ENCODE measurements at places on chromosomes 1 and 21.

DNA sequence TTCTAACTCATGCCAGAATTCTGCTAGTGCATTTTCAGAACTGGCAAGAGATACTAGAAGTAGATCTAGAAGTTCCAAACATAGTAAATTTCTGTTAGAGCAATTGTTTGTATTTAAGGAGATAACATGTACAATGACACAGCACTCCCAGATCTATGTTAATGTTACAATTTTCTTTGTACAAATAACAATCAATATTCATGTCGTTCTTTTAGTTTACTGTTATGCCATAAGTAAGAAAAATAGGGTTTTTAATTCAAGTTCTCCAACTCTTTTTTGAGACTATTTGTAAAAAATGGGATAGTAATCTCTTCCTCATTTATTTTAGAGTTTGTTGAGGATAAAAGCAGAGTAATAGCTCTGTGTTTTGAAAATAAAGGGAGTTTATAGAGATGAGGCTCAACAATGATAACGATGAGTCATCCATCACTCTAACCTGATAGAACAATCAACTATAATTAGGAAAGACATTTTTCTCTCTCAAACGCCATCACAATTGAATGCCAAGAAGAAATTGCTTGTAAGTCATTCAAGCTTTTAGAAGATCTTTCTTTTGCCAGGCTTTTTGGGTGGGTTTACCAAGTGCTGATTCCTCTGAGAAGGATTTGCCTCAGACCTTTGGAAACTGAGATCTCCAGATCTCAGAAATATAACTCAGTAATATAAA is 638 bp downstream of the CD84 start:
- DNase-seq, result no peak

DNA sequence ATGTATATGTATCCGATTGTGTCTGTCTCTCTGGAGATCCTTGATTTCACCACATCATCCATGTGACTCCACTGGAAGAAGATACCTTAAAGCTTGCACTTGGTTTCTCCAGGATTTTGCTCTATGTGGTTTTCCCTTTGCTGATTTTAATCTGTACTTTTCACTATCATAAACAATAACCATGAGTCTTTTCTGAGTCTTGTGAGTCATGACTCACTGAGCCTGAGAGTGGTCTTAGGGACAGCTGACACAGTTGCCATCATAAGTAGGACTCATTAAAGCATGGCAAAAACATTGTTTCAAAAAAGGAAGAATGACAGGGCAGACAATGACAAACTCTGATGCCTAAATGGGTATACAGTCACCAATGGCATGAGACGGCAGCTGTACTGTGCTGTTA is 226.2 kb downstream of the AKT3 start:
- DNase-seq, result no peak

DNA sequence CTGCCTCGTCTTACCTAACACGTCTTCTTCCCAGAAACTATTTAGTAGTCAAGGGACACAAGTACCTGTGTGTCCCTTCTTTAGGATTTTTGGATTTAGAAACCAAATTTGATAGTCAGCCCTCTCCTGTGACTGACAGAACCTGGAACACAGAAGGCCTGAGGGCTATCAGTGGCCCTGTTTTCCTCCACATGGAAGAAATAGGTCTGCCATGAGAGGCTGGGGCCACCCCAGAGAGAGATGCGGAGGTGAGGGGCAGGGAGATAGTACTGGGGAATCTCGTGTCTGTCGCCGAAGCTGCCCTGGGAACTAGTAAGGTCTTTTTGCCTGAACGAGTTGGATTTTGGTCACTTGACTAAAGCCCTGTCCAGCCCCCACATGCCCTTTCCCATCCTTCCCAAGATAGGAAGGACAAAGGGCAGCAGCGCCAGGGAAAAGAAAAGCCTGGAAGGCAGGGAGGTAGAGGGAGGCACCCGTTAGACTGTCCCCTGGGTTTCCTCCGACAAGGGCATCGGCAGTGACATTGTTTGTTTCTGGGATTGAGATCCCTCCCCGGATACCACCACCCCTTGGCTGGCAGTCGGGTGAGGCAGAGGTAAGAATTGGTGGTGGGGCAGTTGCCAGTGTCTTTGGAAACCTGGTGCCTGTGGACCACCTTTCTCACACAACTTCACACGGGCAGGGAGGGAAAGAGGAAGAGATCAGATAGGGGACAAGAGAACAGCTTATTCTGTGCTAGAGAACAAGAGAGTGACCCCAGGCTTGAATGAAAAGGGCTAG is 19.8 kb downstream of the SMIM12 start:
- no peak for DNase-seq

GRCh38 chr1:8525558-8526275 is 207.8 kb downstream of the SLC45A1 start:
- DNase-seq, result no peak

GRCh38 chr21:35737449-35737848 is 322.9 kb downstream of the SETD4 start:
- DNase-seq, result no peak

GRCh38 chr1:3876716-3877115 is 19.4 kb downstream of the DFFB start:
- no peak for DNase-seq

- DNase-seq, result no peak
These were observed 262.6 kb downstream of the CAMTA1 start for GRCh38 chr1:7047866-7048265.

GRCh38 chr1:198647055-198647454 is 8.2 kb downstream of the PTPRC start:
- no peak for DNase-seq

- no peak for DNase-seq
These were observed 24.9 kb downstream of the MAP3K7CL start for GRCh38 chr21:29155118-29155932.

- no peak for DNase-seq
These were observed 46.3 kb upstream of the VAV3 start for GRCh38 chr1:108011295-108011694.

DNA sequence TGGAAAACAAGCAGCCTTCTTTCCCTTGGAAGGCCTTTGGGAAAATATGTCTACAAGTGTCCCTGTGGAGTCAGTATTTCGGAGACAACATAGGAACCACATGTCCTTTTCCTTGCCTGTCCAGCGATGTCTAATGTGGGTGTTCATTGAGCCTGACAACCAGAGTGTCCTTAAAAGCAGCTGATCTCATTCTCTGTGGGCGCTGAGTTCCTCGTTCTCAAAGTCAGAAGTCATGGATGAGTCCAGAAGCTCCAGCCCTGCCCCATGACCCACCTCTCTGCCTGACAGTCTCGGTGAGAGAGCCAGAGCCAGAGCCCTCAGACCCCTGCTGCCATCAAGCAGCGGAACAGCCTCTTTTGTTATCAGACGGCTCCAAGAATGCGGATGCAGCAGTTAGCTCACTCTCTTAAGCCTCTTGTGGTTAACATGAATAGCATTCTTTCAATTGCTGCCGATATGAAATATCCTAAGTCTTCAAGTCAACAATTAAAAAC is 329.2 kb downstream of the TGFB2 start:
- DNase-seq, result peak; percentile 6

GRCh38 chr1:33348194-33348593 is 27.3 kb upstream of the A3GALT2 start:
- no peak for DNase-seq

DNA sequence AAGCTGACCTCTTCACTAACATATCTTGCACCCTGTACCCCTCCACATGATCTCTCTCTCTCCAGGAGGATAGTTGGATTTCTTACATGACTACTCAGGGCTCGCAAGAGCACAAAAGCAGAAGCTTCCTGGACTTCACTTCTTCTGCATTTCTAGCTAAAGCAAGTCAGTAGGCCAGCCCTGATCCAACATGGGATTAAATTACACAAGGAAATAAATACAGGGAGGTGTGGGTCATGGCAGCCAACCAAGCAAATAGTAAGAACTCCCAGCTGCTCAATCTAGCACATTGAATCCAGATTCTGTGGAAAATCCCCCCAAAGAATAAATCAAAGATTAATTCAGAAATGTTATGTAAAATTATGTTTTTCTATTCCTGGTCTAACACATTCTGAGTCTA is 33.3 kb downstream of the KLHDC7A start:
- no peak for DNase-seq

DNA sequence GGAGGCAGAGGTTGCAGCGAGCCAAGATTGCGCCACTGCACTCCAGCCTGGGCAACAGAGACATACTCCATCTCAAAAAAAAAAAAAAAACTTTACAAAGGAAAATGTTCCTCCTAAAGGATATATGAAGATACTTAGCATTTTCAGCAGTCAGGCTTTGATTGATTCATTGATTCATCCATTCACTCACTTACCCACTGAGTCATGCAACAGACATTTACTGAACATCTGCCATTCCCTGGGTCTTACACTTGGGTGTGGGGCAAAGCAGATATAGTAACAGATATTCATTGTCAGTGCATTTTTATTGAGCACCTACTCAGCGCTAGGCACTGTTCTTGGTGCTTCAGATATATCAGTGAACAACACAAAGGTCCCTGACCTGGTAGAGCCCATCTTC is 5.6 kb upstream of the LACTBL1 start:
- no peak for DNase-seq

GRCh38 chr1:79638382-79638781 is 631.9 kb upstream of the ADGRL4 start:
- no peak for DNase-seq

- no peak for DNase-seq
These were observed 13.2 kb downstream of the MEGF6 start for GRCh38 chr1:3598051-3598491.

GRCh38 chr1:162412002-162412401 is at the start of gene SH2D1B:
TSS of gene SH2D1B (minus strand) at chr1:162412136. CDS start at chr1:162412016, 120 bp downstream.
- no peak for DNase-seq

DNA sequence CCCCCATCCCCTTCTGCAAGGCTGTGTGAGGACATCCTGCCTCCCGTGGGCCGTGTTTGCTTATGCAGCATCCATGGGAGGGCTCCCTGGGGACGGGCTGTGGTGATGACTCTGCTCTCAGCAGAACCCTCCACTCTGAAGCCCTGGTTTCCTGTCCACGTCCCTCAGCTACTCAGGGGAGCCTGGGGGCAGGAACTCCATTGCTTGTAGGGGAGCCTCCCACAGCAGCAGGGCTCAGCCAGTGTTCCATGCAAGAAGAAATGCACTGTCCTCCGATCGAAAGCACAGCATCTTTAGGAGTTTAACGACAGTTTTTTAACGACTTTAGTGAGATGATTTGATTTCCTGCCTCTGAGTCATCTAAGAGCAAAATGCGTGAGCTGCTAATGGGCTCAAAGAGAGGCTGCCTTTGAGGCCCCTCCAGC is 8.3 kb upstream of the KCNAB2 start:
- no peak for DNase-seq

DNA sequence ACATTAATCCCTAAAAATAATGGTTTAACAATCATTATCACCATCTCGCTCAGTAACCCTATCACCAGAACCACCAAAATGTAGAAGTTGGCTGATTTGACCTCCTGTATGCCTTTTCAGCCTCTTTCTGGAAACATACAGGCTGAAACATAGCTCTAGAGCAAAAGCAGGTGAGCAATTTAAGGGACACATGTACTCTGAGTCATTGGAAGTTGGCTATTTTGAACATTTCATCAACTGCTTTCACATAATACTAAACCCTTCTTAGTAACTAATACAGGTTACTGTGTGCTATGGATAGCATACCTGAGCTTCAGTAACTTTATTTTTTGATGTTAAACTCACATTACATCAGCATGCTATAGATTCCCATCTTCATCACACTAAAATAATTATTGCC is 19.8 kb upstream of the DDAH1 start:
- no peak for DNase-seq

DNA sequence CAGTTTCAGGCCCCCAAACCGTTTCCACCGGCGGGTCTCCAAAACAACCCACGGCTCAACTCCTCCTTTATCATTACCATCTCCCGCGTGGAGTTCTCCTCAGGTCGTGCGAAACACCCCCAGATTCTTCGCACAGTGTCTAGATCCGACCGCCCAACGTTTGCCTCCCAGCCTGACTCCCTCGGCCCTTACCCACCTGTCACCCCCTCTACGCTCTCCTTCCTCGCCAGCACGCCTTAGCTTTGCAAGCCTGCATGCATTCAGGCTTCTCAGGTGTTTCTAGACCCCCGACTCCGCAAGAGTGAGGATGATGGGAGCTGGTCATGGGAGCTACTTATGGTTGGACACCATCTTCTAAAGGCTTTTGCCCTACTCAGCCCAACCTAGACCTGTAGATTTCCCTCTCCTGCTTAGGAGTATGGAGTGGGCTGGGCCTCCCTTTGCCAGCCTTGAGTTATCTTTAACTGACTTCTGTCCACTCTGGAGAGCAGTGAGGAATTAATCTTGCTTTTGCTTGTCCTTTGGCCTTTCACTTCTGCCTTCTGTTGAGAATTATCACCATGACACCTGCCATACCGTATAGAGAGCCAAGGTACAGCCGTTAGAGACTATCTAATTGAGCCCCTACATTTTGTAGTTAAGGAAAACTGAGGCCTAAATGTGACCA is 865 bp downstream of the ATP5IF1 start:
- no peak for DNase-seq

GRCh38 chr1:2314273-2314802 is 77.0 kb downstream of the MORN1 start:
- no peak for DNase-seq

DNA sequence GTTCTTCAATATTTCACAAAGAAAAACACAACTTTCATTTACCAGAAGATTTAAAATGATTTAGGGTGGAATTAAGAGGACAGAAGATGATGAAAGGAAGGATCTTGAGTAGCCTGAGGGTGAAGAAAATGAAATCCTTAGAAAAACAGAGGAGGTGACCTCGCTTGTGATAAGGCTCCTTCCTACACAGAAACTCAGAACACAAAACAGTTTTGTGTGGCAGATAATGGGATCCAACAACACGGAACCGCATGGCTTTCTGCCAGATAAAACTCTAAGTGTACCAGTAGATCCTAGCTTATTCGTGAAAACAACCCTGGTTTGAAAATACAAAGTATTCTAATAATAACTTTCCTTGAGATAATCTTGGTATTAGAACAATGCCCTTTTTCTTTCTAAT is 74.0 kb upstream of the EXO1 start:
- no peak for DNase-seq

DNA sequence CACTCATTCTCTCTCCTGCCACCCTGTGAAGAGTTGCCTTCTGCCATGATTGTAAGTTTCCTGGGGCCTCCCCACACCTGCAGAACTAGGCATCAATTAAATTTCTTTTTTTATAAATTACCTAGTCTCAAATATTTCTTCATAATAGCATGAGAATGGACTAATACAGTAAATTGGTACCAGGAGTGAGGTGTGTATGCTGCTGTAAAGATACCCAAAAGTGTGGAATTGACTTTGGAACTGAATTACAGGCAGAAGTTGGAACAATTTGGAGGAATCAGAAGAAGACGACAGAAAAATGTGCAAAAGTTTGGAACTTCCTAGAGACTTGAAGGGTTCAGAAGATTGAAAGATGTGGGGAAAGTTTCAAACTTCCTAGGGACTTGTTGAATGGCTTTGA is 308.1 kb upstream of the TMPRSS15 start:
- no peak for DNase-seq
